Liver (tissue), 10 donors: ENCODE measurements at places on chromosomes 4 and X. TPM values are rescaled to one million over a fixed set of nuclear protein-coding genes. Genes with fewer than 3 reads are reported as not detected.

Gene MTMR8
- 1.3 TPM for total RNA-seq

Gene CSN1S1
- not detected for total RNA-seq

Gene EPGN
- 0.75 TPM for total RNA-seq

GRCh38 chr4:60885011-60885410, 315.1 kb upstream of the ADGRL3 start:
- no peak overlapping the region for H3K27ac ChIP-seq
- H3K4me1 ChIP-seq = no peaks in the 10 kb centered on the region
- no peaks in the 10 kb centered on the region for H3K36me3 ChIP-seq
- H3K4me3 ChIP-seq = no peak overlapping the region

GRCh38 chrX:144327495-144327894, 443.6 kb downstream of the UBE2NL start:
- H3K4me1 ChIP-seq = no peaks in the 10 kb centered on the region
- H3K27me3 ChIP-seq = no peaks in the 10 kb centered on the region
- no peaks in the 10 kb centered on the region for H3K36me3 ChIP-seq
- H3K4me3 ChIP-seq = no peak overlapping the region
- no peak overlapping the region for H3K27ac ChIP-seq

DNA sequence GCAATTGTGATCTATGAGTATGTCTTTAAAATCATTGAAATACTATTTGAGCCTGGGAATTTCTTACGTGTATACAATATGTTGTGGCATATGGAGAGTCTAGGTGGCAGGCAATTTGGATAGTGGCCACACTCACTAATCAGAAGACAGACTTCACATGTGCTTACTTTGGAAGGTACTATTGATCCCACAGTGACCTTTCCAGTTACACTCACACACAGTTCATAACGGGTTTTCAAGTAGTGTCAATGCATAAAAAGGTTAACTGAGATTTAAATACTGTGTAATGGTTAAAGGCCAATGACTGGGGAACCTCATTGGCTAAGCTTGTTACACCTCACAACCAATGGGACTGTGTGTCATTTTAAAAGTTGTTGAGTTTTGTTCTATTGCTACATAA, 783.2 kb downstream of the RPA4 start:
- no peaks in the 10 kb centered on the region for H3K36me3 ChIP-seq
- no peak for DNase-seq
- no peak overlapping the region for H3K4me3 ChIP-seq

DNA sequence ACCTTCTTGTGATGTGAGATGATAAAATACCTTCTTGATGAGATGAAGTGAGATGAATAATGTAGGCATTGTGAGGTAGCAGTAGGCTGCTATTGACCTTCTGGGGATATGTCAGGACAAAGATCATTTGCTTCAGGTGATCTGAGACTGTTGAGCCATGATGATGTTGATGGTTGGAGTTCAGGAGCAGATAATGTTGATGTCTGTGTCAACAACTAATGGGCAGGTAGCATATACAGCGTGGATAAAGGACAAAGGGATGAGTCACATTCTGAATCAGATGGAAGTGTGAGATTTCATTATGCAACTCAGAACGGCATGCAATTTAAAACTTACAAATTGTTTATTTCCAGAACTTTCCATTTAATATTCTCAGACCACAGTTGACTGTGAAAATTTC, 57.3 kb downstream of the RAP1GDS1 start:
- no peaks in the 10 kb centered on the region for H3K27me3 ChIP-seq
- DNase-seq = no peak
- H3K36me3 ChIP-seq = no peaks in the 10 kb centered on the region
- no peak overlapping the region for H3K27ac ChIP-seq

Gene MND1
- total RNA-seq = 0.17 TPM

GRCh38 chr4:3520276-3520675, 11.9 kb downstream of the LRPAP1 start:
- H3K36me3 ChIP-seq = peaks cover 41% of the 10 kb centered on the region
- H3K4me1 ChIP-seq = no peaks in the 10 kb centered on the region
